CD4-positive, alpha-beta T cell treated with Interleukin-6 at 100 ng/mL for 8 hours (primary cell): ENCODE measurements at places on chromosomes 1 and 21.

GRCh38 chr1:21633992-21634805, 35.0 kb downstream of the RAP1GAP start:
- no peak for DNase-seq

DNA sequence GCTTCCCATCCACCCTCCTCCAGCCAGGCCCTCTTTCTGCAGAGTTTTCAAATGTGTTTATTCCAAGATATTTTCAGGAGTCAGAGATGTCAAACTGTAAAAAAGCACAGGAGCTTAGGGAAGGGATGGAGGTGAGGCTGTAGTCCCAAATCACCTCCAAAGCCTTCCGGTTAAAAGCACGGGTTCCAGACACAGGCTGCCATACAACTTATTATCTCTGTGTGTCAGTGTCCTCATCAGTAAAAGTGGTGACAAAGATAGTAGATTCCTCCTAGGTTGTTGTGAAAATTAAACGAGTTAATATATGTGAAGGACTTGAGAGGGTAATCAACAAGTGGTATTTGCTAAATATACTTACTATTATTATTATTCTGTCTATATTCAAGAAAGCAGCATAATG, 15.1 kb downstream of the S100A7A start:
- no peak for DNase-seq

DNA sequence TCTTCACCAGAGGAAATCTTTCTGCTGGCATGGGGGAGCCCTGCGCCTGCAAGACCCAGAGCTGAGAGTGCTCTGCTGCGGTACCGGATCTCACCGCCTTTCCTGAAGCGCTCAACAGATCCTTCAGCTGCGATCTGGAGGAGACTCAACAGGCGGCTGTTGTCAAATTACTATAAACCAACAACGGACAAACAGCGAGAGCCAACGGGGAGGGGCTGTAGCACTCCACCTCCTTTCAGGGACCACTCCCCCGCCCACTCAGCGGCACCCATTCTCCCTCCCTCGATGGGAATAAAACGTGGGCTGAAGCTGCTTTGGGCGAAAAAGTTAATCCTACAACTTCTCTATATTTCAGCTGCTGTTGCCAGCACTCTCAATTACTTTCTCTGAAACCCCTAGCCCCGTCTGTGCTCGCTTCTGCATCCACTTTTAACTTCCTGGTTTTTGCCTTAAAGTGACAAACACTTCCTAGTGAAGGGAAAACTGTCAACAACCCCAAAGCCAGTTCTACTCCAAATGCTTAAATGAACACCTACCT, at the start of gene FMO5:
TSS of gene FMO5 (minus strand) at position 147 of the 538 bp plus-strand sequence. CDS start 310 bp downstream, outside the sequence.
- peak; percentile 46 for DNase-seq

DNA sequence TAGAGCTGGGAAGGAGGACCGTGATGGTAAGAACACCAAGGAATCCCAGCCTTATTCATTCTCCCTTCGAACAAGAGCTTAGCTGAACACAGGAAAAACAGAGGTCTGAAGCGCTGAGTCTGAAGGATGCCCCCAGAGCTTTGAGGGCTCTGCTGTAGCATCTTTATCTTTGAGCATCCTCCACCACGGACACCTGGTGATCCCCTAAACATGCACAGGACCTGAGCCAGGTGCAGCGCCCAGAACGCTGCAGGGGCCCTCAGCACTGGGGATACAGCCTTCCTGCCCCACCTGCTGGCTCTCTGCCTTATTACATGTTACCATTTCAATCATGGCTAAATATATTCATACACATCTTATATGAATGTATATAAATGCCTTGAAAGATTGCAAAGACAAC, 7.7 kb upstream of the GPATCH4 start:
- peak; percentile 55 for DNase-seq

DNA sequence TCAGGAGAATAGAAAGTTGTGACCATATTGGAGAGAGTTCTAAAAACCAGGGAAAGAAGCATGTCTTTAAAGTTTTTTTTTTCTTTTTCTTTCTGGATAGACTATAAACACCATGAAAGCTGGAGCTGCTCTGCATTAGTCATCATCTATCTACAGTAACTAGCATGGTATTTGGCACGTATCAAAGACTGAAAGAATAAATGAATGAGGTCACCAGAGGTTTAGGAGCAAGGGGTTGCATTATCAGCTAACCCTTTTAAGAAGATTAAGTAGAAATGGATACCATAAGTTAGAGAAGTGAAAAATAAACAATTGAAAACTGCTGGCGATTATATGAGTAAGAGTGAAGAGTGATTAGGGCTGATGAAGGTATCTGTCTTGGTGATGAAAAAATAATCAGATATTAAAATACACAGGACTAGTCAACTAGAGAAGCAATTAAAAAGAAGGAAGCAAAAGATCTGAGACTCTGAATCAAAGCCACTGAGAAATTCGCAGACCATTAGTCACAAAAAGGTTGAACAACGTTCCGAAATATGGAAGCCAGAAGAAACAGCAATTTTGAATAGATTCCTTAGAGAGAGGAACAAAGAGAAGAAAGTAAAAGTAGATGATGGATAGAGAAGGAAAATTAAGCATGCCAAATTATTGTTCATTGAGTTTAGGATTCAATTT, 536.4 kb downstream of the DPYD start:
- DNase-seq: no peak

- no peak for DNase-seq
Observed at GRCh38 chr1:205127646-205128045, 5.9 kb upstream of the RBBP5 start.

DNA sequence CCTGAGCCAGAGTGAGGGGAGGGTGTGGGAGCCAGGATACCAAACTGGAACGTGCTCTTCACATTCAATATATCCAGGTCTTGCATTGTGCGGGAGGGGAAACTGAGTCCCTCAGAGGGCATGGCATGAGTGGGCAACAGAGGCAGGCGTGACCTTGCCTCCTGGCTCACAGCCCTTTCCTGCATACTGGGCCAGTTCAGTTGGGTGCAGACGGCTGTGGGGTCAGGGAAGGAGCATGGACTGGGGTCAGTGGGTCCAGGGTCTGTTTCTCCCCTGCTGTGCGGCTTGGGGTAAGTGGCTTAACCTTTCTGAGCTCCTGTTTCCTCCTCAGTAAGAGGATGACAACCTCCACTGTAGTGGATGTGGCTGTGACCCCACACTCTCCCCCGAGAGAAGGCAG, 16.6 kb downstream of the SERINC2 start:
- no peak for DNase-seq

DNA sequence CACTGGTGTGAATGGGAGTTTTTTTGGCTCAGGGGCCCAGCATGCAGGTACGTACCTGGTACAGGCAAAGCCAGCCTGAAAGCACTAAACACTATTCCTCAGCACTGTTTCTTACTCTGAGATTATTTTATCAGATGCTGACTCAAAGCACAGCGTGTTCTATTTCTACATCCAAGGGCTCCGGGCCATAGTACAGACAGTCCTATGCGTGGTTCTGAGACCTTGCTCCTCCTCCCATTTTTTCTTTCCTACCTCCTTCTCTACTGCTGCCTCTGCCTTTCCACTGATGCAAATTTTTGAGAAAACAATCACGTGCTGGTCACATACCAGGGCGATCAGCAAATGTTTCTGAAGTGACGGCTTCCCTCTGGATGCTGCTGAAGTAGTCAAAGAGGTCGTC, 36.3 kb downstream of the PDPN start:
- DNase-seq: no peak

- no peak for DNase-seq
Observed at GRCh38 chr1:98406352-98407088, 255.0 kb upstream of the SNX7 start.

DNA sequence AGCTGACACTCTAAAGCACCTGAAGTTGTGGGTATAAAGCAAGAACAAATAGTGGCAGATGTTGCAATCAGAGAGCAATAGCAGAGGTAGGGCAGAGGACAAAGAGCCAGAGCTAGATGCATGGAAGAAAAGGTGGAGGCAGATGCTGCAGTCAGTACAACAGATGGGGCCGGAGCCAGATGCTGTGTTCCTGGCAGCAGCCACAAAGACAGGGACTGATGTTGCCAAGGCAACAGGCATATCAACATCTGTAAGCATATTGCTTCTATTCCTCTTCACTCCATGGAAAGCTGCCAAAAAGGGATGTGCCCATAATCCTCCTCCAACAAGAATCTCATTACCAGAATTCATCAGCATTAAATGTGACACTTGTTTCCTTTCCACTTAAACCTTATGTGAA, 108.0 kb downstream of the TNNI3K start:
- no peak for DNase-seq

GRCh38 chr1:232769733-232770132, 35.5 kb upstream of the MAP10 start:
- DNase-seq: no peak

DNA sequence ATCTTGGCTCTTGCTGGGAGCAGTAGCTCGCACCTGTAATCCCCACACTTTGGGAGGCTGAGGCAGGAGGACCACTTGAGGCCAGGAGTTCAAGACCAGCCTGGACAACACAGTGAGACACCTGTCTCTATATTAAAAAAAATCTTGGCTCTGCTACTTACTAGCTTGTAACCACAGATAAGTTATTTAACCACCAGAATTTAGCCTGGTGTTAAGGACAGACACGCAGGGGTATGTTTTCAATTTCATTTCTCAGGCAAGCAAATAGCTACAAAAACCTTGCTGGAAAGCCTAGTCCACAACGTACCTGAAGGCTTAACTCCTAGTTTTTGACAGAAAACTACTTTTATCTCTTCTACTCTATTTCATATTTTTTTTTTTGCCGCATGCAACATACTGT, 24.8 kb upstream of the GFI1 start:
- DNase-seq: no peak

- DNase-seq: no peak
Observed at GRCh38 chr21:45162115-45162514, 87.7 kb downstream of the ADARB1 start.

GRCh38 chr1:182584746-182585145, 4.3 kb downstream of the RNASEL start:
- DNase-seq: no peak
